SK-N-DZ (cell line): ENCODE measurements at places on chromosomes 7 and 10.

DNA sequence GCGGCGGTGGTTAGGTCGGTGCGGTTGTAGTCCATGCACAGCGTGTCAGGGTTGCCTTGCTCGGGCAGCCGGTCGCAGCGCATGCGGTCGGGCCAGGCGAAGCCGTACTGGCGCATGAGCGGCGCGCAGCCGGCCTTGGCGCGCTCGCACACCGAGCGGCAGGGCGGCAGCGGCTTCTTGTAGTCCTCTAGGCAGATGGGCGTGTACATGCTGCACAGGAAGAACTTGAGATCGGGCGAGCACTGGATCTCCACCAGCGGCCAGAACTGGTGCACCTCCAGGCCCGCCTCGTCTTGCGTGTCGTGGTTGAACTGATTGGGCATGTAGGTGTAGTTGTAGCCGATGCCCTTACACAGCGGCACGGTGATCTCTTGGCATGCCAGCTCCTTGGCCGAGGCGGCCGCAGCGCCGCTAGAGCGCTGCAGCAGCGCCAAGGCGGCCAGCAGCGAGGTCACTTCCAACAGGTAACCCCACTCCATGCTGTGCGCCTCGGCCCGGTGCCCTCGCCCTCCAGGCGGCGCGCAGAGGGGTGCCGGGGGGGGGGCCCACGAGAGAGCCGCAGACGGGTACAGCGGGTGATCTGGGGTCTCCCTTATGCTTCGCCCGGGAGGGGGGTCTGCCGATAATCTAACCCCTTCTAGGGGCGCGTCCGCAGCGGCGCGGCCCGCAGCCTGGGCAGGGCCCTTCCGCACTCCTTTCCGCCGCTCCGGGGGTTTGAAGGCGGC is 983 bp downstream of the FZD8 start:
- DNase-seq = peak; percentile 73

GRCh38 chr7:92612501-92612900 is 22.3 kb upstream of the FAM133B start:
- DNase-seq = no peak

GRCh38 chr10:32239769-32240168 is 107.2 kb downstream of the EPC1 start:
- no peak for DNase-seq

DNA sequence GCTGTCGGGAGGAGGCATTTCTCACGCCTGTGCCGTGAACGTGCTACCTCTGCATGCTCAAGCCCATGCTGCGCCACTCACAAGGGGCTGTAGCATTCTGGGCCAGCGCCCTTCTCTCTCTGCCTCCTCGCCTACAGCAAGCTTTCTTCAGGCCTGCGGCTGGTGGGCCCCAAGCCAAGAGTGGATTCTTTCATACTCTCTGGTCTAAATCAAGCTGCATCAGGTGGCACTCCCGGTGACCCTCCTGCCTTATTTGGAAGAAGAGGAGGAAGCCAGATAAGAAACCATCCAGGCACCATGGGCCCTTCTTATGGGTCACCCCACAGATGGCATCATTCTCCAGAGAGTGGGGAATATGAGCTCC is 86.7 kb upstream of the DUSP5 start:
- no peak for DNase-seq

GRCh38 chr10:12974078-12974477 is 27.4 kb downstream of the CCDC3 start:
- no peak for DNase-seq

GRCh38 chr10:16521311-16522016 is at the start of gene C1QL3:
C1QL3 (minus strand) TSS chr10:16521879; CDS start chr10:16521065, 814 bp downstream.
- no peak for DNase-seq

GRCh38 chr7:33862946-33863814 is 42.2 kb upstream of the BMPER start:
- no peak for DNase-seq

DNA sequence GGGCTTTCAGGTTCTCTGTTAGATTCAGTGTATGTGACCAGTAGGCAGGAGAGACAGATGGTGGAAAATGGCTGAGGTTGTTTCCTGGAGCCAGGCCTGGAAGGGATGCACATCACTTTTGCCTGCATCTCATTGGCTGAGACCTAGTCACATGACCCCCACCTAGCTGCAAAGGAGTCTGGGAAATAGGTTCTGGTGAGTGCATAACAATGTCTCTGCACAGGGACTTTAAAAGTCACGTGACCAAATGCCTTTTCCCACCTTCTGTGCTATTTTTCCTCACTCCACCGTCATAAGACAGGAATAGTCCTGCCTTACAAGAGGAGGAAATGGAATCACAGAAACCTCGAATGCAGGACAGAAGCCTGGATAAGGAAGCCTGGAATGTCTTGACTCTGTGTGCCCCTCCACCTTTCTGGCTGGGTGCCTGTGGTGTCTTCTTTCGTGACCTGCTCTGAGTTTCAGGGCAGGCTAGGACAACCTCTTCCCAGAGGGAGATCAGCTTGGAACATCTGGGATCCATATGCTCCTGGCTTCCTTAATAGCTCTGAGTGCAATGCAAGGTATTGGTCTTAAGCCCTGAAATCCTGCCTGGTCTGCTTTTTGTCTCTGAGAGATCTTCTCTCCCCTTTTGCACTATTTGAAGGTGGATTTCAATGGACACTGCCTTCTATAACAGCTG is 139.9 kb upstream of the ZNF438 start:
- no peak for DNase-seq

DNA sequence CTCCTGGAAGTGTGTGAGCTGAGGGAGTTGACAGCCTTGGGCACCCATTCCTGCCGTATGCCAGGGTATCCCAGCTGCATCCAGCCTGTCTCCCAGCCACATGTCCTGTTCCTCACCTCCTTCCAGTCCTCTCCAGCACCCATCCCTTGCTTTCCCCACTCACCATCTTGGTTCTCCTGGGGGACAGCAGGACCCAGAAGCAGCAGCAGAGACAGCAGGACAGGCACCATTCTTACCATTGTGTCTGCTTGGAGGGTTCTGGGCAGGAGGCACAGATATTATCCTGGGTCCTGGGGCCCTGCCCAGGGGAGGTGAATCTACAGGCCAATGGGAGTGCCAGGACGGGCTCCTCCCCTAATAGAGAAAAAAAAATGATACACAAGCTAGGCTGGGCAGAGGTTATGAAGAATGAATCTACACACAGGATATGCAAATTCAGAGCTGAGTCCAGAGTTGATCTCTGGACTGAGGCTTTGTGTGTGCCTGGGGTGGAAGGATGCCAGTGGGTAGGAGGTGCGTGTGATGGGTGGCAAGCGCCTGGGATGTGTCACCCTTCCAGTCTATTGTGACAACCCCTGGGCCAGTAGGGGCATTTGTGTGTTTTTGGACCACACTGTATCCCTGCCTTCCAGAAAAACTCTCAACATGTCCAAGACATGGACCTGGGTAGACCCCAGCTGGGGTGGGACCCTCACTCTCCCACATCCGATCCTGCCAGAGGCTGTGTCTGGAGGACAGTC is at the start of gene AZGP1:
Gene AZGP1 (minus strand): TSS at position 250 of the 740 bp plus-strand sequence. CDS start 11 bp downstream, at position 239.
- no peak for DNase-seq

DNA sequence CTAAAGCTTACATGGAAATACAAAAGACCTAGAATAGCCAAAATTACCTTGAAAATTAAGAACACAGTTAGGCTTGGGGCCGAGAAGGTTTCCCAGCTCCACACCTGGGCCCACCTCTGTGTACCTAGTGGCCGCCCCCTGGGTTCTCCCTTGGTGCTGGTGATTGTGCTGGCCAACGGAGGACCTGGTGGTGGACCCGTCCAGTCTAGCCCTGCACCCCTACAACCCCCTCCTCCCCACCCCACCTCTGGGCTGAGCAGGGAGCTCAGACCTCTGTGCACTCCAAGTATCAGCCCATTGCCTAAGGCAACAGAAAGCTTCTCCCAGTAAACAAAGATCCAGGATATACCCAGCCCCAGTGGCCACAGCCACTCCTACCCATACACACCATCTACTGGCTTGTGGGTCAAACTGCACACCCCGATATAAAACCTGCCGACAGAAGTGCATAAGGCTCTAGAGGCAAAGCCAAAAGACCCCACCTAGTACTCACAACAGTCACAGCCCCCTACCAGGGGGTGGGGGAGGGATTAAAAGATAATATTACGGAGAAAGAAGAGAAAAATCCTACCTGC is 105.0 kb upstream of the DIP2C start:
- no peak for DNase-seq

GRCh38 chr10:2980116-2980515 is 87.2 kb upstream of the PFKP start:
- no peak for DNase-seq

- DNase-seq = no peak
Observed at GRCh38 chr7:131548371-131548770, 8.1 kb downstream of the PODXL start.

- no peak for DNase-seq
Observed at GRCh38 chr10:131844529-131845084, 56.2 kb upstream of the PPP2R2D start.

DNA sequence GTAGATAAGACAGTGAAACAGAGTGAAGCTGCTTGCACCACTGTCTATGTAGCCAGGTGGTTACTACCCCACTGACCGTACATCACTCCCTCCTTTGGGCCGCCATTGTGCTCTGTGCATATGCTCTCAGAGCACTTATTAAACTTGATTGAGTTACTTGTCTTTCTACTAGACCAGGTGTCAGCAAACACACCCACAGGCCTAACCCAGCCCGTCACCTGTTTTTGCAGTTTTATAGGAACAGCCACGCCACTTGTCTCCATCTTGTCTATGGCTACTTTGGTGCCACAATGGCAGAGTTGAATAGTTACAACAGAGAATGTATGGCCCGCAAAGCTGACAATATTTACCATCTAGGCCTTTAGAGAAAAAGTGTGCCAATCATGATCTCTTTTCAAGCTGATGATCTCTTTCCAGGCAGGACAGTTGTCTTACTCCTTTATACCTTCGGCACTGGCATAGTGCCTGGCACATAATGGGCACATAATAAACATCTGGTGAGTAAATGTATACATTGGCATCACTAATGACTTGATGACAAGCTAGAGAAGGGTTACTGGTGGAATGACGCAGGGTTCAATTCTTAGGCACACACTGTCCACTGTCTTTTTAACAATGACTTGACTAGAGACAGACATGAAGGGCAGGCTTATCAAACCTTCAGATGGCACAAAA is 36.7 kb downstream of the SORBS1 start:
- no peak for DNase-seq

GRCh38 chr7:151349507-151349853 is 7.9 kb downstream of the NUB1 start:
- no peak for DNase-seq

GRCh38 chr10:125111118-125111727 is 49.1 kb downstream of the CTBP2 start:
- DNase-seq = no peak

DNA sequence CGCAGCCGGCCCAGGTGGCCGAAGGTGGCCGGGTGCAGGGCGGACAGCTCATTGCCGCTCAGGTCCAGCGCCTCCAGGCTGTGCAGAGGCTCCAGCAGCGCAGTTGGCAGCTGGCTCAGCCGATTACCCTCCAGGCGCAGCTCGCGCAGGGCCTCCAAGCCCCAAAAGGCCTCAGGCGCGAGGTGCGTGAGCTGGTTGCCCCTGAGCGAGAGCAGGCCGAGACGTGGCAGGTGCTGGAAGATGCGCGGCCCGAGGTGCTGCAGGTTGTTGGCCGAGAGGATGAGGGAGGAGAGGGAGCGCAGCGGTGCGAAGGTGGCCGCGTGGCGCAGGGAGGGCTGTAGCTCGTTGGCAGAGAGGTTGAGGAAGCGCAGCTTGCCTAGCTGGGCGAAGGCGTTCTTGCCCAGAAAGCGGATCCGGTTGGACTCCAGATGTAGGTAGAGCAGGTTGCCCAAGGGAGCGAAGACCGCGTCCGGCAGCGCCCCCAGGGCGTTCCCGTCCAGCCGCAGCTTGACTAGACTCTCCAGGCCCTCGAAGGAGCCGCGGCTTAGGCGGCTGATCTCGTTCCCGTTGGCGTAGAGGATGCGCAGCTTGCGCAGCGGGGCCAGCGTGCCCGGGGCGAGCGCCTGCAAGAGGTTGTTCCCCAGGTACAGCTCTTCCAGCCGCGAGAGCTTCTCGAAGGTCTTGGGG is 923 bp downstream of the TRIL start:
- DNase-seq = peak; percentile 44

- no peak for DNase-seq
Observed at GRCh38 chr10:78802866-78803265, 265.9 kb upstream of the ZMIZ1 start.

- DNase-seq = no peak
Observed at GRCh38 chr10:27578316-27578715, 74.2 kb downstream of the RAB18 start.

DNA sequence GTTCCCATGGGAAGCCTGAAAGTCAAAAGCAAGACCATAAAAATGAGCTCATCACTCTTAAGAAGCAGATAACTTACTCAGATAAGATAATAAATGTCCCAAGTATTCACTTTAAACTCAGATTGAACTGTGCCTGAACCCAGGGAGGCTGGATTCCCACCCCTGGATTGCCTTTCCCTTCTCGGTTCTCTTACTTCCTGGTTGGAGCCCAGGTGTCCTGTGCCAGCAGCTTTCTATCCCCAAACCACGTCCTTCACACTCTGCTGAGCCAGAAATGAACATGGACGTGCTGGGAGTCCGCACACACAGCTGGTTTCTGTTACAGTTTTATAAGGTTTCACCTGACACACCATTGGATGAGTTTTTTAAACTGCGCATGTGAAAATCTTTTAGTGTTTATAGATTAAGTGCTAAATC is 636.2 kb upstream of the IGFBP3 start:
- DNase-seq = peak; percentile 75

- no peak for DNase-seq
Observed at GRCh38 chr7:77330169-77330882, 85.8 kb downstream of the GSAP start.

DNA sequence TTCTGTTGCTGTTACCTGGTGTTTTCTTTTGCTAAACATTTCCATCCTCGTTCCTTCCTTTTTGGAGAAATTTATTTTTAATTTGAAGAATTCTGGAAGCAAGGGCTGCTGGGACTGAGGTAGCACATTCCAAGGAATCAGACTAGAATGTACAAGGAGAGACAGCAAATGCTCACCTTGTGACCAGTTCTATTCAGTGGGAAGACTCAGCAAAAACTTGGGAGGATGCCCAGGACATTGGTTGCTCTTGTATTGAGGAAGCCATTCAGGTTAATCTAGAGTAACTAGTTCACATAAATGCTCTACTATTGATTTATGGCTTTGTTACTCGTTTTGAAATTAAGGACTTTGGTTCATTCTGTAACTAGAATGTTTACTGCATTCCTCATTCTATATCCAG is 11.3 kb downstream of the PLCE1 start:
- DNase-seq = no peak

- peak; percentile 60 for DNase-seq
Observed at GRCh38 chr10:107031931-107032699, 132.4 kb downstream of the SORCS1 start.

GRCh38 chr7:46660402-46660980 is 739.4 kb upstream of the IGFBP3 start:
- no peak for DNase-seq

GRCh38 chr7:93862651-93863050 is 27.9 kb downstream of the TFPI2 start:
- DNase-seq = no peak

DNA sequence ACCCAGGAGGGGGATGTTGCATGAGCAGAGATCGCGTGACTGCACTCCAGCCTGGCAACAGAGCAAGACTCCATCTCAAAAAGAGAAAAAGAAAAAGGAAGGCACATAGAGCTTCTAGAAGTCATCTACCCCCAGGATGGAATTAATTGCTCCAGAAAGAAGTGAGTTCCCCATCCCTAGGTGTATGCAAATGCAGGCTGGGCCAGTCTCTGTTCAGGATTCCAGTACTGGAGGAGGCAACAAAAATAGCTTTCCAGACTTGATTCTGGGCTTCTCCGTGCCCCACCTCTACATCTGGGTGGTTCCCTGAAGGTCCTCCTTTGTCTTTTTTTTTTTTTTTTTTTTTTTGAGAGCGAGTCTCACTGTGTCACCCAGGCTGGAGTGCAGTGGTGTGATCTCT is 28.6 kb downstream of the CASTOR2 start:
- DNase-seq = no peak
